Activated CD4-positive, alpha-beta T cell treated with anti-CD3 and anti-CD28 coated beads for 36 hours (primary cell): ENCODE measurements at places on chromosomes 5 and 9.

DNA sequence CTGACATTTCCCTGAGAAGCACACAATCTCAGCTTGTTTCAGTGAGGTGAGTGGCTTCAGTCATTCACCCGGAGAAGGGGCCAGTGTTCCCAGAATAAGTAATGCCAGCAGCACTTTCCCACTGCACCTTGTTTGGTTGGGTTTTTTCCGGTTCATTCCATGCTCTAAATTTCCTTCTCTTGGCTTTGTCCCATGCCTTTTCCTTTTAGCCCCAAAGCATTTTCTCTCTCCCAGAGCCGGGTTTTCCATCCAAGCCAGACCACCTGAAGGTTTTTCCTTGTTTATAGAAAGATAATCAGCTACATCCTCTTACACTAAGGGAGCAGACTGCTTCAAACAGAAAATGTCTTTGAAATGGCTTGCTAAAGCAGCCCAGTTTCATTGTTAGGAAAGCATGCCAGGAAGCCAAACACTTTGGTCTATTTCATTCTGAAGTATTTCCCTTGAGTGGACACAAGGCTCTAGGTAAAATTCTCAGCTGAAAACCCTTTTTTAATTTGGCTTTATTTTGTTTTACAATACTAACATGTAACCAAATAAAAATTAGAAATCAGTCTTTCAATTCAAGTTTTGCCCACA lies 501.6 kb downstream of the DTWD2 start:
- DNase-seq, result no peak

- DNase-seq, result no peak
Measured at GRCh38 chr9:87671478-87671877, 54.4 kb upstream of the CTSL start.

DNA sequence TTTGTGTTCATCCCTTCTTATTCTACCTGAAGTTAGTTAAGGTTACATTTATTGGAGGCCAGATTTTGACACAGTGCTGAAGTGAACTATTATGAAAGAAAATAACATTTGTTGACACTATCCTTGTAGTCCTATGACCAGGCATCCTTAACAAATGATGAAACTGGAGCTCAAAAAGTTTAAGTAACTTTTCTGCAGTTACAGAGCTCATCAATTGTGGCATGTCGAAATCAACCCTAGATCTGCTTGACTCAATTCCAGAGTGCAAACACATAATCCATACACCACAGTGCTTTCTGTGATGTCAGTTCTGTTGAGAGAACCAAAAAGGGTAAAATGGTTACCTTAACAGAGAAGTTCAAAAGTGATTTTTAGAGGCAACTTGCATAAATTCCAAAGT lies 28.6 kb downstream of the KCNN2 start:
- no peak for DNase-seq

DNA sequence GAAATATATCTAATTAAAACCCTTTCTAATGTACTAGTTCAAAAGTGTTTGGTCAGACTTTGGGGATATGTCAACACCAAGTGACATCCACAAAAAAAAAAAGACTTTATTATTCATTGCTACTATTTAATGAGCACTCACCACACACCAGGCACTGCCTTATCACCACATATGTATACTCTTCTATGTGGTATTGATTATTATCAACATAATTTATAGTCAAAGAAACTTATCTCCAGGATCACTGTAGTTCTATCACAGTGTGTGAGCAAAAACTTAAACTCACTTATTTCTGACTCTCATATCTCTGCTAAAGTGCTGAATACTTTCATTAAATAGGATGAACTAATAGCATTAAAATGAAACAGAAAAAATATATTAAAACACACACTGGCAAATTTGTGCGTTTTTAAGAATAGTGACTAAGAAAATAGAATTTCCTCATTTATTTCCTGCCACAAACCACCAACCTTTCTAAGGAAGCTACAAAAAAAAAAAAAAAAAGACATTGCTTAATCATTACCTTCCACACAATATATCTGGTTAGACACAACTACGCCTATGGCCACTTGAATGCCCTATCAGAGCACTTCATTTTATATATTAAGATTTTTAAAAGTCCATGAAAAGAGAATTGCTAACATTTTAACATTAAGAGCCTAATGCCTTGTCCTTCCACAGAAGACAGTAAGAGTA lies 12.8 kb downstream of the SLCO4C1 start:
- no peak for DNase-seq
